ENCODE measurements at places on chromosomes 6 and 20.

DNA sequence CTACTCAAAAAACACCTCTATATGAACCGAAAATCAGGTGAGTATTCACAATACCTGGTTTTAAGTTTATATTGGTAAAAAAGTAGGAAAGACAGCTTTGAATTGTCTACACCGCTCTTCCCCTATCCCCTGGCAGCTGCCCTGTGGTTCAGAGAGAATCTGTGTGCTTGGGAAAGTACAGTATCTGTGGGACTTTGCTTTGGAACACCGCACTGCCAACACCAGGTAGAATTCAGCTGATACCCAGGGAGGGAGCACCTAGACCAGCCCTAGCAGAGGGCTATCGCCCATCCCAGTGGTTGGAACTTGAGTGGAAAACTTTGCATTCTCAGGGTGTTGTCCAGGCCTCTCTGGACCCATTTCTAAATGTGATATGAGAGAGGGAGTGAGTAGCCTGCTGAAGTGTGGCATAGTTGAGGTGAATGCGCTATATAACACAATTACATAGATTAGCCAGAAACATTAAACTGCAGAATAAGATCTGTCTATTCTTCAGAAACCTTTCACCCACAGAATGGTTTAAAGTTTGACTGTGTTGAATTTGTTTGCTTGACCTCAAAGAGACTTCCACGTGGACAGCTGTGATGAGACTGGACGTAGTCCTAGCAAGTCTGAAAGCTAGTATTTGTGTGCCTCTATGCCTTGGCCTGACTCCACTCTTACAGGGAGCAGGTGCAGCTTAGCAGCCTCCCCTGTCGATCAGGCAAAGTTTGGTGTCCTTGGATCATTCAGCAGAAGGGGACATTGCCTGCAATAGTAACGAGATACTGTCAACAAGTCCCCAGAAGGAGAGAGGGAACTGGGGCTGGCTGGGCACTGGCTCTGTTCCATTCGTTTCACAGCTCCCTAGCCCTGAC, 11.5 kb upstream of the MPC1 start:
- no peak for DNase-seq

DNA sequence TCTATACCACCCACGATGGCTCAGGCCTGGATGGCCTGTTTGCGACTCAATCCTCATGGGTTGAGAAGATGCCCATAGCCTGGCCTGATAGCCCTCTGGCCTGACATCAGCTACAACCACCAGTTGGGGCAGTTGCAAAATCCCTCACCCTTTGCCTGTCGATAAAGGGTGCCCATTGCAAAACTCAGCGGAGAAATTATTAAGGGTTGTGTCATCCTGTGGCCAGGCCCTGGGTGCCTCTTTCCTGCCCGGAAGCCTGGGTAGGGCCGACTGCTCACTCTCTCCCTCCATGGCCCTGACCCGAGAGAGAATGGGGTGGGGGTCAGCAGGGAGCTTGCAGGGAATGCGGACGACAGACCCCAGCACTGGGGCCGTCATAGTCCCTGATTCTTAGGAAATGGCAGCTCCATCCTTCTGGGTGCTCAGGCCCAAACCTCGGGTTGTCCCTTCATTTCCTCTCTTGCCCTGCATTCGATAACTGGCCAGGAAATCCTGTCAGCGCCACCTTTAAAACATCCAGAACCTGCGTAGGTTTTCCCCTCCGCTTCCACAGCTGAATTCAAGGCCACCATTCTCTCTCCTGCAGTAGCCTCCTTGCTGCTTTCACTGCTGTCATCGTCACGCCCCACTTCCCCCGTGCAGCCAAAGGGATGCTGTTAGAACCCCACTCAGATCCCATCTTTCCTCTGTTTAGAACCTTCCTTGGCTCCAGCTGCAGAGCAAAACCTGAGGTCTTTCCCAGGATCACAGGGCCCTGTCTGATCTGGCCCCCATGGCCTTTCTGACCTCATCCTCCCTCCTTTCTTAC, 31.1 kb downstream of the CEBPB start:
- DNase-seq, result no peak

GRCh38 chr6:129364037-129364436, 345.9 kb downstream of the ARHGAP18 start:
- DNase-seq, result no peak

- no peak for DNase-seq
Observed at GRCh38 chr20:55090286-55090685, 614.9 kb downstream of the DOK5 start.

GRCh38 chr6:7723554-7723953, 2.3 kb upstream of the BMP6 start:
- DNase-seq, result no peak

GRCh38 chr6:43075670-43076463, at the start of gene PTK7:
PTK7 (plus strand) TSS chr6:43076314; CDS start chr6:43076489, 175 bp downstream.
- no peak for DNase-seq

DNA sequence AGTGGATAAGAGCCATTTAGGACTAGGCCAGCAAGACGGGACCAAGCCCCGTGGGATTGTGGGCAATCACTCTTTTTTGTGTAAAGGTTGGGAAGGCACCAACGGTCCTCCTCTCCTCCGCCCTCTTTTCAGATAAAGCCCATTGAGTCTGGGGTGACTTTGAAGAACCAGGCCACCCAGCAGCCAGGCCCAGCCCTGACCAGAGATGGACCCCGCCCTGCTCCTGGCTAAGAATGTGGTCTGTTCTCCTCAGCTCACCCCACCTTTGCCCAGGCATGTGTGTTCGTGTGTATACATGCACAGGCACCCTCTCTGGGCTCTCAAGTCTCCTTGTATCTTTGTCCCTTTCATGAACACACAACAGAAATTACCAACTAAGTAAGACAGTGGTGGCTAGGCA, 9.1 kb downstream of the SDC4 start:
- DNase-seq, result no peak

DNA sequence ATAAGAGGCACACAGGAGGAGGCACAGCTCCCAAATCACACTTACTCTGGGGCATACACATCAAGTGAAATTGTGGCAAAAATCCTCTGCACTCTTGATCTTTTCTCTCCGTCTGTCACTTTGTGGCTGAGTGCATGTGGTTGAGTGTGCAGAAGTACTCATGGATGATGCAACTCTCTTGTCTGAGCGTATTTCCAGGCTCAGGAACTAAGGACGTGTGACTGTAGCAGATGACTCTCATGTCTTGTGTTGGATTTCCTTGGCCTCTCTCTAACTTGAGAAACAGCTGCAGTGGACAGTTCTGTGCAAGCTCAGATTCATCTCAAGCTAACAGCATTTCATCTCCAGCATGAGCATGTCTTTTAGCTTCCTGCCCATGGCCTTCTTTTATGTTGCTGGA, 245.4 kb upstream of the FLRT3 start:
- DNase-seq, result no peak

DNA sequence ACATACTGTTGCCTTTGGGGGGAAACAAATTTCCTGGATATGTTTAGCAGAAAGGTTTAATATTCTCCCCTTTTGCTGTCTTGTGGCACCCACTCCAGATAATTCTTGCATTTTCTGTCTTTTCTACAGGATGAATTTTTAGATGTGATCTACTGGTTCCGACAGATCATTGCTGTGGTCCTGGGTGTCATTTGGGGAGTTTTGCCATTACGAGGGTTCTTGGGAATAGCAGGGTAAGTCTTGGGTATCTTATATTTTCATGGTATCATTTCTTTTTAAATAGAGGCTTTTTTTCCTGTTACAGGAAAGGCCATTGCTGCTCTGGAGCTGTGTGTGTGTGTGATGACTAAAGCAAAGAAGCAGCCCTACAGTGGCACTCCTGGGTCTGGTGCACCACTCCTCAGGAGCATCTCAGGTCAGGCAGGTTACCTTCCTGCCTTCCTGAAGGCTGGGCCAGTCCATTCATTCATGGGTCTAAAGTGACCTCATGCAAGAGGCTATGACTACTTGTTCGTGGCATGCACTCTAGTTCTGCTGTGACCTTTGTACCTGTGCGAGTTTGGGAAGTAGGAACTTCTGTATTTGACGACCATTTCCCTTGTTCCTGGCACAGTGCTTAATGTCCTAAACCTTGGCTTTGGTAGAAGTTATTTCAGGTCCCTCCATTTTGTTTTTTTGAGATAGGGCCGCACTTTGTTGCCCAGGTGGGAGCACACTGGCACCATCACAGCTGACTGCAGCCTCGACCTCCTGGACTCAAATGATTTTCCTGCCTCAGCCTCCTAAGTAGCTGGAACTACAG, 2.2 kb downstream of the RAB5IF start:
- DNase-seq, result no peak

DNA sequence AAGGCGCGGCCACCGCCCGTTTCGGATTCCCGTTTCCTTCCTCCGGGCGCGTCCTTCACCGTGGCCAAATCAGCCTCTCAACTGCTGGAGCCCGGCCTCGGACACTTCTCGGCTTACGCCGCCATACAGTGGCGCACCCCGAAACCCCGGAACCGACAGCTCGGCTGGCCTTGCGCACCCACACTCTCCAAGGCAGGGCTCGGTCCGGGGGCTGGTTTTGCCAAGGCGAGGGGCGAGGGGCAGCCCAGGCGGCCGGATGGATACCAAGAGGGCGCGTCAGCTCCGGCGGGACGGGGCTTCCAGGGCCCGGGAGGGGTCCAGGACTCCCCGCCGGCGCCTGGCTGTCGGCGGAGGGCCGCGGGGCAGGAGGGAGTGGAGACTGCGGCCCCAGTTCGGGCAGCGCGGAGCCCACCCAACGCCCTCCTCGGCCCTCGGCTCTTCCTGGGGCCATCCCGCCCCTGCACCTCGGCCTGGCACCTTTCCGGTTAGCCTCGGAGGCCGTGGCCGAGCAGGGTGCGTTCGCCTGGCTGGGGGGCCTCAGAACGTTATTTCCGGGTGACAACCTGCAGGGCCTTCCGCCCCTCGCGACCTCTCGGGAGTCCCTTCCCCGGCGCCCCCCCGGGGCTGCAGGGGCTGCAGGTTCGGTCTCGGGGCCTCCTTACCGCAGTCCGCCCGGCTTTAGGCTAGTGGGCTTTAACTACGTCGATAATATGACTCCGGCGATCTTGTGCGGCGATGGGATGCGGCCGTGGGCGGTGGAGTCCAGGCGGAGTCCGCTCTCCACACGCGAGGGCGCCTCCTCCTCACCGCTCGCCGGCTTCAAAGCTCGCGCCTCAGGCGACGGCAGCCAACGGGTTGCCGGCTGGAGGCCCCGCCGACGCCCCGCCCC, 697 bp upstream of the CEP43 start:
- peak; percentile 4 for DNase-seq

- no peak for DNase-seq
Observed at GRCh38 chr6:137089305-137089704, 44.5 kb upstream of the IL20RA start.

DNA sequence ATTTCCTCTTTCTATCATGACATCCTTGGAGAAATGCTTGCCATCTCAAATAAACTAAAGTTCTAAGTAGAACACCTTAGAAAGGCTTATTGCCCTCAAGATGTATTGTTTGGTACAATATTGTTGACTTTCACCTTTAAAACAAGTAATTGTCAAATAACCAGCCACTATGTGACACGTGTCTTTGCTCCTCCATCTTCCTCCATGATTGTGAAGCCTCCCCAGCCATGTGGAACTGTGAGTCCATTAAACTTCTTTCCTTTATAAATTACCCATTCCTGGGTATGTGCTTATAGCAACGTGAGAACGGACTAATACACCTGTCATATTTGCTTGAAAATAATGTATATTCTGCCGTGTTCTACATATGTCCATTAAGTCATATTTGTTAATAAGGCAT, 126.5 kb downstream of the BMP5 start:
- DNase-seq, result no peak

DNA sequence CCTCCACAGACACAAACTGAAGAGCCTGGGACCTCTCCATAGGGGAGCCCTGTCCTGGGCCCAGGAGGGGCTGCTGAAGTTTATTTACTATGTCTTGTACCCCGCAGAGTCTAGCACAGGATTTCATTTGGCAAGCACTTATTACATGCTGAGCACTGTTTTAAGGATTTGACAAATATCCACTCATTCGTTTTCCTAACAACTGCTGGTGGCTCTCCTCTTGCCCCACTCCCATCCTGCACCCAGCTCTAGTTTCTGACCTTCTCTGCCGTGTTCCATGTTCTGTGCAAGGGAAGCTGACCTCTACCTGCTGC, 127.0 kb upstream of the MAFB start:
- DNase-seq, result no peak

- peak; percentile 61 for DNase-seq
Observed at GRCh38 chr6:53335224-53335994, 13.3 kb downstream of the ELOVL5 start.

- no peak for DNase-seq
Observed at GRCh38 chr6:25971187-25971821, 8.7 kb downstream of the TRIM38 start.

DNA sequence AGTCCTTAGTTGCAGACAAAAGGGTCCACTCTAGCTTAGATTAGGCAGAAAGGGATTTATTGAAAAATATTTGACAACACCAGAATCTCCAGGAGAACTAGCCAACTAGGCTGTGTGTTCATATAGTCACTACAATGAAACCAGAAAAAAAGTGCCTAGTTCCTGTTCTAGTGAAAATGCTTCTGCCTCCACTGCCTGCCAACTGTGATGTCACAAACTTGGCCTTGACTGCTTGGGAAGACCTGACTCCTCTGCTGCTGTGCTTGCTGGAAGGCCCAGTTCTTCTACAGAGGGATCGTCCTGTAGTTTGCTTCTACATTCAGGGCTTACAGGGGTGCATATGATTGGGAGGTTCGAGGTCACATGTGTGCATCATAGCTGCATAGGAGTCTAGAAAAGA, 40.3 kb upstream of the XRN2 start:
- no peak for DNase-seq

- no peak for DNase-seq
Observed at GRCh38 chr6:116263353-116263752, 9.5 kb upstream of the TSPYL4 start.

DNA sequence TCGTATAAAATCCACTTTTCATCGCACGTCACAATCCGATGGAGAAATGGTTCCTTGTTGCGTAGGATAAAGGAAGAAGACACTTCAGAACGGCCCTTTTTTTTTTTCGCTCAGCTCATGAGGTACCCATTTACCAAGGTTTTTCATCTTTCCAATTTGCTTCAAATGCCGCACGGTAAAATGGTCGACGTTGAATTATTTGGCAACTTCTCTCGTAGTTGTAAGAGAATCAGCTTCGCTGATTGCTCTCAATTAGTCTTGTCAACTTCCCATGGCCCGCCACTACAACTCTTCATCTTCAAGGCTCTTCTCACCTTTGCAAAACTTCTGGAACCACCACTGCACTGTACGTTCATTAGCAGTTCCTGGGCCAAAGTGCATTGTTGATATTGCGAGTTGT, 28.8 kb downstream of the POM121L2 start:
- DNase-seq, result no peak

DNA sequence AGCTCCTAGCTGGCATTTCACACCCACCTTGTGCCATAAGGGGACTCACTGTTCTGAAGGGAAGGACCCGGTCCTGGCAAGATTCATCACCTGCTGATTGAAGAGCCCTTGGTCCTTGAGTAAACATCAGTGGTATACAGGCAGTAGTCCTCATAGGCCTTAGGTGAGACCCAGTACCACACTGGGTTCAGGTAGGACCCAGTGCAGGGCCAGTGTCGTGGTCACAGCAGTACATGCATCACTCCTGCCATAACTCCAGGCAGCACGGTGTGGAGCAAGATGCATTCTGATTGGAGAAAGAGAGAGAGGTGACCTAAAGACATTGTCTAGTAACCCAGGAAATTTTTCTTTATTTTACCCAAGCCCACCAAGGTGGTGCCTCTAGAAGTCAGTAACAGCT, 49.1 kb upstream of the THBS2 start:
- no peak for DNase-seq

- no peak for DNase-seq
Observed at GRCh38 chr20:57649617-57650015, 29.4 kb upstream of the ZBP1 start.

All from activated CD4-positive, alpha-beta T cell treated with anti-CD3 and anti-CD28 coated beads, Interleukin-2, amount 50 U/mL, for 1 hour (primary cell).